ENCODE measurements at places on chromosomes 6 and 20. TPM values are rescaled to one million over a fixed set of nuclear protein-coding genes. Genes with fewer than 3 reads are reported as not detected.

DNA sequence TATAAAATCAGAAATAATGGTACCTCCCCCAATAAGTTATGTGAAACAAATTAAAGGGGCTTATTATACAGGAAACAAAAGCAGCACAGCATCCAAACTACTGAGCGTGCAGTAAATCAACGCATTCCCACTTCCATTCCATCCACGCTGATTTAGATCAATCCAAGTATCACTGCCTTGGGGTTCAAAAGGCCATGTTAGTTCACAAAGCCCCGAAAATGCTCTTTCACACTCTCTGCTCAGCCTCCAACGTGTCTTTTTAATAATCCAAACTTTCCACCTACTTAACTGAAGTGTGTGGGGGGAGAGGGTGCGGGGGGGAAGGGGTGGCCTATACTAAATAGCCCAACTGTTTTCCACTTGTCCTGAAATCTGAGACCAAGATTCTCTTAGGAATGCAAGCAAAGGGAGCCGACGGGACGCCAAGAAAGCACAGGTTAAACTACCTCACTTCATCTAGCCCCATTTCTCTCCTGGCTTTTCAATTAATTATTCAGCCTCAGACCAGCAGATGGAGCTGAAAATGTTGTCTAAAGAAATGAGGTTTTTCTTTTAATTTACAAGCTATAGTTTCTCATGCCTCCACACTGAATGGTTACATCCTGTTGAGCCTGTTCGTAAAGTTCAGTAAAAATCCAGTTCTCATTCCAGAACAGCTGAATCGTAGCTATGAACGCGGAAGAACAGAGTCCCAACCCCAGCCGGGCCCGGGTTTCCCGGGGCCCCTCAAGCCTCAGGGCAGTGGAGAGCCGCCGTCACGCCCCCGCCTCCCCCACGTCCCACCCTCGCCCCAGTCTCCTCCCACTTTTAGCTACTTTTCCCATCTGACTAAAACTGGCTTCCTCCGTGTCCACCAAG lies 1.0 kb upstream of the NXT1 start:
- DNase-seq, result peak; percentile 75

DNA sequence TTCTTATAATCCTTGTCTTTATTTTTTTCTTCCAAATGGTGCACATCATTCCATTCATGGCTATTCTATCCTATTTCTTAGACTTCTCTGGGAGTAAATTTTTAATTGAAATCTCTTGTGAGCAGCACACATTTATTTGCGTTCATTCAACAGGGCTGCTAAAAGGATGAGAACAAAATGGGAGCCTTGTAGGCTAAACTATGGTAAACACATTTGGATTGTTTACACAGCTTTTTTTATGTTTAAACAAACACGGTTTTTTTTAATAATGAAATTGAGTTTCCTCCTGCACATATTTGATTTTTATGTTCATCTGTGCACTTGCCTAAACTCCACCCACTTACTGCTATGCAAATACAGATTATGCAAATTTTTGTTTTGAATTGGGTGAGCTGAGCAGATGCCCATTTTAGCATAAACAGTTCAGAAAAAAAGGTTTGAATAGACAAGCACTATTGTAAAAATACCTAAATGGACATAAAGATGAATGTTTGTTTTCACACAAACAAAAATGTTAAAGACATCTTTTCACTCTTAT lies 92.0 kb downstream of the OLIG3 start:
- no peak for DNase-seq

Gene DUSP22
- 32.5 TPM for total RNA-seq

Gene CRISP2
- not detected for total RNA-seq

Gene NFATC2
- 51.4 TPM for total RNA-seq

Gene UNC93A
- total RNA-seq, result not detected

GRCh38 chr20:23570178-23570760 lies 2.0 kb upstream of the CST9L start:
- DNase-seq, result no peak

DNA sequence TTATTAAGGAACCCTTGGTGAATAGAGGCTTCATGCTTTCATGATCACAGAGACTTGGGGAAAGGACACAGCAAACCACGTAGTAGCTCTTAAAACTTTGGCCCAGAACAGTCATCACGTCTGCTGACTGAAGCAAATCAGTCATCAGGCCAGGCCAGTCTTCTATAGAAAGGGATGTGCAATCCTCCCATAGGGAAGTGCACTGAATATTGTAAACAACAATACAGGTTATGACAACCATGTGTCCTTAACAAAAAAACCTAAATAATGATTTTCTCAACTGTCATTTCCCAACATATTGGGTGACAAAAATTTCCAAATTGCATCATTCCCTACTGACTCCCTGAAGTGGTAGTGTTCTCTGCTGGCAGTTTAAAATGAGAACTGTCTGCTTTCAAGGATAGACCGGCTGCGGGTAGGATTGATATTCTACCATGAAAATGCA lies 388.2 kb upstream of the CITED2 start:
- DNase-seq, result no peak

DNA sequence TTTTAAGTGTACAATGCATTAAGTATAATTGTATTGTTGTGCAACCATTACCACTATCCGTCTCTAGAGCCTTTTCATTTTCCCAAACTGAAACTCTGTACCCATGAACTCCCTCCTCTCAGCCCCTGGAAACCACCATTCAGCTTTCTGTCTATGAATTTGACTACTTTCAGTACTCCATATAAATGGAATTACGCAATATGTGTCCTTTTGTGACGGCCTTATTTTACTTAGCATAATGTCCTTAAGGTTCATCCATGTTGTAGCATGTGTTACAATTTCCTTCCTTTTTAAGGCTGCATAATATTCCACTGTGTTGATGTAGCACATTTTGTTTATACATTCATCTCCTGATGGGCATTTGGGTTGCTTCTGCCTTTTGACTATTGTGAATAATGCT lies 143.6 kb upstream of the KCNG1 start:
- DNase-seq, result no peak

GRCh38 chr6:161395716-161396231 lies 121.9 kb upstream of the AGPAT4 start:
- DNase-seq, result no peak

GRCh38 chr6:88490195-88490907 lies 324.2 kb upstream of the CNR1 start:
- DNase-seq, result no peak

DNA sequence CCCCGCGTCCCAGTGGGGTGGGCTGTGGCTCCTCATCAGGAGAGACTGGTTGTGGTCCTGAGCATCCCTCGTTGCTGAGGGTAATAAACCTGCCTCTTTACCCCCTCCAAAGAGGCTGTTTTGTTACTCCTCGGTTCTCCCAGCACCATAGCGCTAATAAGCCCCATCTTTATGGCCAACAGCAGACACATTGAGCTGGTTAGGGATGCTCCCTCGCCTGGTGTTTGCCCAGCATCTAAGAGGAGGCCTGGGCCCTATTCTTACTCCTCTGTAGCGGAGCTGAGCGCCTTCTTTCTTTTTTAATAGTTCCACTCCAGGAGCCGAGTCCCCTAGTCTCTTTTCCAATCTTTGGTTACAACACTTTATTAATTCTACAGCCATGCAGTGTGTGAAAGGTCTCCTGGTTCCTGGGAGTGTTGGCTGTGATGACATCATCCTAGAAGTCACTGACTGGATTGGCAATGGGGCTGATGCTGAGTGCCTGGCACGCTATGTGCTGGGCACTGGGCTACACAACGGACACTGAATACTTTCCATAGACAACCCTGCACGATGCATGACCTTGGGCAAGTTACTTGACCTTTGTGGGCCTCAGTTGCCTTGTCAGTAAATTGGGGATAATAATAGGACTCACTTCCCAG lies 50.6 kb upstream of the CCDC167 start:
- no peak for DNase-seq

GRCh38 chr6:119334535-119335264 lies 14.9 kb downstream of the MAN1A1 start:
- DNase-seq, result no peak

Gene HRH3
- not detected for total RNA-seq

- DNase-seq, result no peak
Measured at GRCh38 chr6:24994812-24995211, 59.1 kb upstream of the RIPOR2 start.

Gene SAMD10
- total RNA-seq, result 16.8 TPM

Gene TCF15
- not detected for total RNA-seq

DNA sequence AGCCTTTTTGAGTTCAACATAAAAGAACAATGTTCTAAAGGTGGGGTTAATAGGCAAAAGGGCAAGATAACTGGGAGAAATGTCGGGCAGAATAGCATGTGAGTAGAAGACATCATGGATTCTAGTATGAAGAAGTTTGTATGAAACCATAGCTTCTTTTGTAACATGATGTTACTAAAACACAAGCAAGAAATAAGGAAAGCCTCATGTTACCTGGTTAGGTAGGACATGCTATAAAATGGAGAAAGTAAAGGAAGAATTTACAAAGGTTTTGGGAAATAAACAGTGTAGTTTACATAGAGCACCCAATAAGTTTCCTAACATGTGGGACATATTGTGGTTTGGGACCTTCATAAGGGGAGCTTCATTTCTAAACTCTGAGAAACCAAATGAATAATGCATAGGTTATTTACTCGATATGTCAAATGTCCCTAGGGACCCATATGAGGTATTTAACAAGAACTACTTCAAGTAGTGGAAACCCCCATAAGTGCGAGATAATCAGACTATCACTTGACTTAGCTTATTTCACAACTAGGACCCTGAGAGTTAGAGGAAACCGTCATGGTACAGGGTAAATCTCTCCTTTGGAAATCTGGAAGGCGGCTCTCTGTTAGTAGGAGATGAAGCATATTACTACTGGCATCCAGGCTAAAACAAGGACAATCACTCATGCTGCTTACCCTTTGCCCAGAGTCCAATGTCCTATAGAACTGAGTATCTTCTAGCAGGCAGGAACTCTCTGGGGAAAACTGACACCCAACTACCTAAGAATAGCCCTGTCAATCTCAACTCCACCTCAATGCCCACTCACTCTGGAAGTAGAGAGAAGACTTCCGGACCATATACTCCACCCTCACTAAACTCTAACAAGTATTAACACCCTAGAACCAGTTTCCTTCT lies 57.5 kb downstream of the ILRUN start:
- no peak for DNase-seq

DNA sequence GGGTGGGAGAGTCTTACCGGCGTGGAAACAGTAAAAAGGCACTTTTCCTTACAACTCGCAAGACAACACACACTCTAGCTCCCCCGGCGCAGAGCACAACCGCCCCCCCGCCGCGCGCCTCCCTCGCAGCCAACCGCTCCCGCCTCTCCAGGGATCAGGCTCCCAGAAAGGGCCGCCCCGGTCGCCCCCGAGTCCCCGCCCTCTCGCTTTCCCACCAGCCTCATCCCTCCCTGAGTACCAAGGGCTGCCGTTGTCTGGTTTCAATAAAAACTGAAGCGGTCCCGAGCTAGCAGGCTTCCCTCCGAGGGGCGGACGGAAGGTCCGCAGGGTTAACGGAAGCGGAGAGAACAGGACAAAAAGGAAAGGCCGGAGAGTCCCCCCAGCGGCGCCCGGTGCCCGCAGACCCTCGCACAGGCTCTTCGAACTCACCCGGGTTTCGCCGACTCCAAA lies 804 bp downstream of the ELOVL5 start:
- DNase-seq, result peak; percentile 23

DNA sequence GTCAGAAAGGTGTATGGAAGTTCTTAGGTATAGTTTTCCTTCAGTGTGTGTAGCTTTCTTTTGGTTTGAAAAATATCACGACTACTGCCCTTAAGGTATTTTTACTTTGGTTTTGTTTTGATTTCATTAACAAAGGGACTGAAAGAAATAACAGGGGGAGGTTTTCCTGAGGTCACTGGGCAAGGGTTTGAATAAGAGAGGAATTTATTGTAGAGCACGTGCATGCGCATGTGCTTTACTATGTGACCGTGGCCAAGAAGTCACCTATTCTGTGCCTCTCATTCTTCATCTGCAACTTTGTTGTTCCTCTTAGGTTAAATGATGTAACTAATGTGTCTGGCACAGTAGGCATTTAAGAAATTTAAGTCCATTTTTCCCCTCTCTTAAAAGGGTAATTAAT lies 4.1 kb upstream of the MAN1A1 start:
- DNase-seq, result no peak

Gene LHFPL5
- total RNA-seq, result not detected

Gene SALL4
- 0.22 TPM for total RNA-seq

Gene MAP1LC3A
- 1.2 TPM for total RNA-seq

Gene PNPLA1
- total RNA-seq, result not detected

Gene KIFC1
- 8.3 TPM for total RNA-seq

- DNase-seq, result no peak
Measured at GRCh38 chr6:127717384-127717783, 140.4 kb downstream of the C6orf58 start.

DNA sequence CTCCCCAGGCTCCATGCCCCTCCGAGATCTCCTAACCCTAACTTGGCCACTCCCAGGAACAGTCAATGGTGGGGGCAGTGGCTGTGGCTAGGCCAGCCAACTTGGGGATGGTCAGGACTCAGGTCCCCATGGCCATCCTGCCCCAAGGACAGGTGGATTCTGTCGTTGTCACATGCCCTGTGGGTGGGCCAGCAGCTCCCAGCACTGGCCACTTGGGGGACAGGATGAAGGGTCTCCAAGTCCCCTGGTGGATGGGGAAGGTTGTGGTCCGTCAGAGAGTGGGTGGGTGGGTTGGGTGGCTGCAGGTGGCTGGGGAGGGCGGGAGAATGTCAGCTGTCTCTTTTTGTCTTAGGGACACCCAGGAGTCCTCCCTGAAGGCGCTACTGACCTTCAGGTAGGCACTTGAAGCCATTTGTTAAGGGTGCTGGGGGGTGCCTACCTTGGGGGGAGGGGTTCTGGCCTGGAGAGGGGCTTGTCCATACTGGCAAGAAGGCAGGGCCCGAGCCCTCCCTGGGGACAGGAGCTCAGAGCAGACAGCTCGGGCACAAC lies 5.5 kb downstream of the COL9A3 start:
- no peak for DNase-seq

GRCh38 chr20:5024103-5024502 lies 22.8 kb upstream of the SLC23A2 start:
- DNase-seq, result no peak

- DNase-seq, result no peak
Measured at GRCh38 chr6:18973251-18973650, 586.1 kb downstream of the RNF144B start.

- no peak for DNase-seq
Measured at GRCh38 chr20:60104993-60105803, 147.0 kb downstream of the CDH26 start.

Gene SLC35F1
- 0.21 TPM for total RNA-seq
